ENCODE measurements at places on chromosomes 7 and 10. TPM values are rescaled to one million over a fixed set of nuclear protein-coding genes. Genes with fewer than 3 reads are reported as not detected.

ANKRD1 gene
- not detected for total RNA-seq

CHPF2 gene
- total RNA-seq, result 24.4 TPM

PDE1C gene
- total RNA-seq, result 39.1 TPM

BMI1 gene
- 151 TPM for total RNA-seq

OR6B1 gene
- not detected for total RNA-seq

LIPN gene
- not detected for total RNA-seq

IDI2 gene
- not detected for total RNA-seq

TDRD1 gene
- total RNA-seq, result under 0.01 TPM

CREB5 gene
- total RNA-seq, result 22.8 TPM

NPSR1 gene
- not detected for total RNA-seq

NUP205 gene
- 68.2 TPM for total RNA-seq

IL6 gene
- not detected for total RNA-seq

PDK4 gene
- 4.4 TPM for total RNA-seq

CUZD1 gene
- total RNA-seq, result 2.8 TPM

CRTAC1 gene
- total RNA-seq, result 5.0 TPM

IFIT5 gene
- 32.9 TPM for total RNA-seq

INA gene
- total RNA-seq, result 199 TPM

AKR1D1 gene
- not detected for total RNA-seq

UCN3 gene
- not detected for total RNA-seq

RBP4 gene
- 5.6 TPM for total RNA-seq

GPC2 gene
- 67.3 TPM for total RNA-seq

HOXA3 gene
- not detected for total RNA-seq

VWA2 gene
- 2.8 TPM for total RNA-seq

CDH23 gene
- total RNA-seq, result 7.2 TPM

CYP17A1 gene
- not detected for total RNA-seq

GNA12 gene
- total RNA-seq, result 26.6 TPM

CLRN3 gene
- total RNA-seq, result not detected

CNPY1 gene
- not detected for total RNA-seq

ELN gene
- total RNA-seq, result 6.9 TPM

LRRN3 gene
- total RNA-seq, result 117 TPM

SEMA3E gene
- 20.3 TPM for total RNA-seq

NEBL gene
- total RNA-seq, result 72.6 TPM

CCDC71L gene
- total RNA-seq, result 63.2 TPM

TBX20 gene
- not detected for total RNA-seq

ERVW-1 gene
- not detected for total RNA-seq
